ENCODE measurements at places on chromosomes 4 and X. TPM values are rescaled to one million over a fixed set of nuclear protein-coding genes. Genes with fewer than 3 reads are reported as not detected.
A peak's percentile ranks its signal among the peaks of the same experiment; 100 is the strongest.

GRCh38 chr4:27412613-27413012 is 552.0 kb downstream of the STIM2 start:
- DNase-seq: no peak

DNA sequence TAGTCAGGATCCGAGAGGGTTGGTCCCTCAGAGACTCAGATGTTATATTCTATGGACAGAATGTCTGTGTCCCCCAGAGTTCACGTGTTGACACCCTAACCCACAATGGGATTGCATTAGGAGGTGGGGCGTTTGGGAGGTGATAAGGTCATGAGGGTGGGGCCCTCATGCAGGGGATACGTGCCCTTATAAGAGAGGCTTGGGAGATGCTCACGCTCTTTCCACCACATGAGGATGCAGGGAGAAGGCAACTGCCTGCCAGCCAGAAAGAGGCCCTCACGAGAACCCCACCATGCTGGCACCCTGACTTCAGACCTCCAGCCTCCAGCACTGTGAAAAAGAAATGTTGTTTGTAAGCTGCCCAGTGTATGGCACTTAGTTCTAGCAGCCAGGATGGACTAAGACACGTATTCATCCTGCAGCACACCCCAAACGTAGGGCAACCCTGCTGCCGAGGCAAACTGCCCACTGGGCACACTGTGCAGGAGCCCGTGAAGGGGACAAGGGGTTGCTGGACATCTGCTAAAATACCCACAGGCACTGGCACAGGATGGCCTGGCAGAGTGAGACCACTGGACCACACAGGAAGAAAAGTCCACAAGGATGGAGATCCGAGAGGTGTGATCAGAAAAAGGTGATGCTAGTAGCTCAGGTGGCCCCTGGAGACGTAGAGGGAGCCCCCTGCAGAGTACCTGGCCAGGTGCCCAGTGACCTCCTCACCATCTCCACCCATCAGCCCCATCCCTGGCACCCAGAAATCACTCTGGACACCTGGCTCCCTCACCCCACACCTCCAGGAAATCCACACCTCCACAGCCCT is 62.7 kb downstream of the HTRA3 start:
- DNase-seq: peak; percentile 47

DNA sequence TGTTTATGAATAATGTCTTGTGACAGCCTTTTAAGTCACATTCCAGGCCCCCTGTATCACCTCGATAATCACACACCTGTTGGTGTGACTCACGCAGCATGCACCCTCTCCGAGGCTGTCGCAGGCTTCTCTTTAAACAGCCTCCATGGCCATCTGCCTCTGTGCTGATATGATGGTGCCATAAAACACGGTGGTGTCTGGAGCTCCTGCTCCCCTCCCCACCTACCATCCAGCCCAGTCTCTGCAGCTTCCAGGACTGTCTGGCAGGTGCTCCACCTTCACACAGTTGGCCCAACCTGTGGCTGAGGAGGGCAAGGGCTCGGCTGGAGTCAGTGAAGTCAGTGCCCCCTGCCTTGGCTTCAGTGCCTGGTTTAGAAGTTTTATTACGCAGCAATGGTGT is 173.8 kb upstream of the RPL34 start:
- no peak for DNase-seq

The KLHL8 gene
- total RNA-seq: 18.2 TPM
